ENCODE measurements at places on chromosomes 12 and 14.

DNA sequence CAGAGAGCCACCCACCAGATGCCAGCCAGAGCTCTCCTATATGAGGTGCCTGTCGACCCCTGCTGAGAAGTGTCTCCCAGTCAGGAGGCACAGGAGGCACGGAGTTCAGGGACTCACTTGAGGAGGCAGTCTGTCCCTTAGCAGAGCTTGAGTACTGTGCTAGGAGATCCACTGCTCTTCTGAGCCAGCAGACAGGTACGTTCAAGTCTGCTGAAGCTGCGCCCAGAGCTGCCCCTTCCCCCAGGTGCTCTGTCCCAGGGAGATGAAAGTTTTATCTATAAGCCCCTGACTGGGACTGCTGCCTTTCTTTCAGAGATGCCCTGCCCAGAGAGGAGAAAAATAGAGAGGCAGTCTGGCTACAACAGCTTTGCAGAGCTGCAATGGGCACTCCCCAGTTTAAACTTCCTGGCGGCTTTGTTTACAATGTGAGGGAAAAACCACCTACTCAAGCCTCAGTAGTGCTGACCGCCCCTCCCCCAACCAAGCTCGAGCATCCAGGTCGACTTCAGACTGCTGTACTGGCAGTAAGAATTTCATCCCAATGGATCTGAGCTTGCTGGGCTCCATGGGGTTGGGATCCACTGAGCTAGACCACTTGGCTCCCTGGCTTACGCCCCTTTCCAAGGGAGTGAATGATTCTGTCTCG, 146.7 kb upstream of the USP15 start:
- DNase-seq = no peak

- peak; percentile 79 for DNase-seq
Measured at GRCh38 chr14:99793213-99794150, at the start of gene EML1. Gene EML1 (plus strand): TSS chr14:99793413. CDS start chr14:99793477, 64 bp downstream.

GRCh38 chr12:122740351-122740750, 9.7 kb upstream of the HCAR1 start:
- no peak for DNase-seq

DNA sequence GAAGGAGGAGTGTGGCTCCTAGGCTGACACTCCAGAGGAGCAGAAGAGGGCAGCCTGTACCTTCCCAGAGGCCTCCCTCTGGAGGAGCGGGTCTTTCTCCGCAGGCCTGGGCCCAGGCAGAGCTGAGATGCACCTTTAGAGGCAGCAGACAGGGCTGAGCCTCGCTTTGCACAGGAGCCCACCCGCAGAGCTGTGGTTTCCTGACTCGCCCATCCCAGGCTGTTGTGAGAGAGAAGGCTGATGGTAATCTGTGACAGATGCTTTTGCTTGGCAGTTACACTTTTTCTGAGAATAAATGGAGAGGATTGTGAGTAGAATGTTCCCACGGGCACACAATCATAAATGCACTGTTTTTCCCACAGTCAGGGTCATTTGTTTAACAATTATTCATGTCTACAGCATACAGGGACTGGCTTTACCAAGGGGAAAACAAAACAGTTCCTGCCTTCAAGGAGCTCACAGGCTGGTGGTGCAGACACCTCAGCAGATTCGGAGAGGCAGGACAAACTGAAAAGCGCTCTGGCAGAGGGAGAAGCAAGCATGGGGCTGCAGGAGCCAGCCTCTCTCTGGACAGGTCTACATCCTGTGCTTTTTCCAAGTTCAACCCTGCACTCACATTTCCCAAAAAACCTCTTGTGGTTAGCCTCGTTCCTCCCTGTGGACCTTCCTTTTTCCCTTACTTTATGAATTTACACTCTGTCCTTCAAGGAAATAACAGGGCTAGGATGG, 13.9 kb downstream of the EVL start:
- peak; percentile 87 for DNase-seq

DNA sequence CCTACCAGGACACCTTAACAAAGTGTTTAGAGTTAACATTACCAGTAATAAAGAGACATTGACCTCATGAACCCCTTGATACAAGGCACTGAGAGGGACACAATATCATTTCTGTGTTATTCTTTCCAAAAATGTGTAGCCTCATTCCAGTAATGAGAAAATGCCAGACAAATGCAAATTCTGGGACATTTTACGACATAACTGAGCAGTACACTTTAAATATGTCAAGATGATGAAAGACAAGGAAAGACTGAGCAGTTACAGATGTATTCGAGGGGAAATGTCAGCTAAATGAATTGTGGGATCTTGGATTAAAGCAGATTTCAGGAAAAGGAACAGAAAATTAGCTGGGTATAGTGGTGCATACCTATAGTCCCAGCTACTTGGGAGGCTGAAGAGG, 255.6 kb downstream of the ERC1 start:
- no peak for DNase-seq

- no peak for DNase-seq
Measured at GRCh38 chr12:40336573-40337199, 111.9 kb downstream of the LRRK2 start.

DNA sequence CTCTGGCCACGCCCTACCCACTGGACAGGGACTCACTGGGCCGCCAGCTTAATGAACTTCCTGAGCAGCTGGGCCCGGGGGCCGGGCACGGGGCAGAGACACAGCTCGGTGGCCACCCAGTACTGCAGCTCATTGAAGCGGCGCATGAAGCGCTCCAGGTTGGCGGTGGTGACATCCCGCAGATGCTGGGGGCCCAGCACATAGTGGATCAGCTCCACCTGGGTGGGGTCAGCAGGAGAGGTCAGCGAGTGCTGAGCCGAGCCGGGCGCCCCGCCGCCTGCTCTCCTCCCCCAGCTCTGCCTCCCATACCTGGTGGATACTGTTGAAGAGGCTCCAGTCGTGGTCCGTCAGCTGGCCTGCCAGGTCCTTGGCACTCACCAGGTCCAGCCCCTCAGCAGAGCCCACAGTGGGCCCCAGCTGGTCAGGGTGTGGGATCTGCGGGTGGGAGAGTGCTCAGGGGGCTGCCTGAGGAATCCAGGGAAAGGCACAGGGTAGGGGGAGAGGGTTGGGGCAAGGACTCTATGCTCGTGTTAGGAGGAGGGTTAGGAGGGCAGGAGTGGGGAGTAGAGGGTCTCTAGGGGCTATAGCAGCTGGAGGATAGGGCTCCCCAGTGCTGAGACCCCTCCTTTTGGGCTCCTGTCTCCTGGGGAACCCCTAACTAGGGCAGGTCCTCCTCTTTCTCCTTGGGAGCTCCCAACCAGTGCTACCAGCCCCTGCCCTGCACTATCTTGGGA, 15.5 kb upstream of the ENDOU start:
- no peak for DNase-seq

GRCh38 chr12:1885599-1886245, 32.7 kb downstream of the CACNA2D4 start:
- no peak for DNase-seq
